HS-27A (cell line): ENCODE measurements at places on chromosomes 4 and X.

DNA sequence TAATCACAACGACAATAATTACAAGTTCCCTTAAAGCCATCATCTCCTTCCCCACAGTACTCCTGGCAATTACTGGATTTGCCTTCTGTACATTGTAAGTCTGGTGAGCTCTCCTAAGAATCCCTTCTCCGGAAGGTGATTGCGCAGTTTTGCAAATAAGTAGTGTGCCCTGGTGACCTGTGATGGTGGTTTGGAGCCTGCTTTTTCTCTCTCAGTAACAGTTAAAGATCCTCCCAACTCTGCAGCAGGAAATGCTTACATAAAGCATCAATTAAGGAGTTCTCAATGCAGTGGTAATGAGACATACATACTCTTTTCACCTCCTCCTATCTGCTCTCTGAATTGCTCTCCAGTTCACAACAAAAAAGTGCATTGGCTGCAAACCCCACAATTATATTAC lies 159.7 kb downstream of the SH2D1A start:
- DNase-seq = no peak

DNA sequence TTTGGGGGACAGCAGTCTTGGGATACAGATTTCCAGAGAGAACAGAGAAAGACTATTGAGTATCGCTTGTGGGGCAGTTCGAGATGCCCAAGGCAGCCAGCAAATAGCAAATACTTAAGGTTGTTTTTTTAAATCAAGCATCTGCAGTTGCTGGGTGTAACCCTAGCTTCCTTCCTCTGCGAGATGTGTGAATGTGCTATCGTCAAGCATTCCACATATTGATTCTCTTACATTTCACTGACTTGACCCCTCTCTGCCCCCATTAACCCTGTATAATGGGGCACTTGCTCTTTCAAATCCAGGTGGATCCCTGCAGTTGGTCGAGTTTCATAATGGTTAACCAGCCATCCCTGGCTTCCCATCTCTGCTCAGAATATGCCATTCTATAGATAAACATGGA lies 23.5 kb downstream of the KCNE5 start:
- no peak for DNase-seq

DNA sequence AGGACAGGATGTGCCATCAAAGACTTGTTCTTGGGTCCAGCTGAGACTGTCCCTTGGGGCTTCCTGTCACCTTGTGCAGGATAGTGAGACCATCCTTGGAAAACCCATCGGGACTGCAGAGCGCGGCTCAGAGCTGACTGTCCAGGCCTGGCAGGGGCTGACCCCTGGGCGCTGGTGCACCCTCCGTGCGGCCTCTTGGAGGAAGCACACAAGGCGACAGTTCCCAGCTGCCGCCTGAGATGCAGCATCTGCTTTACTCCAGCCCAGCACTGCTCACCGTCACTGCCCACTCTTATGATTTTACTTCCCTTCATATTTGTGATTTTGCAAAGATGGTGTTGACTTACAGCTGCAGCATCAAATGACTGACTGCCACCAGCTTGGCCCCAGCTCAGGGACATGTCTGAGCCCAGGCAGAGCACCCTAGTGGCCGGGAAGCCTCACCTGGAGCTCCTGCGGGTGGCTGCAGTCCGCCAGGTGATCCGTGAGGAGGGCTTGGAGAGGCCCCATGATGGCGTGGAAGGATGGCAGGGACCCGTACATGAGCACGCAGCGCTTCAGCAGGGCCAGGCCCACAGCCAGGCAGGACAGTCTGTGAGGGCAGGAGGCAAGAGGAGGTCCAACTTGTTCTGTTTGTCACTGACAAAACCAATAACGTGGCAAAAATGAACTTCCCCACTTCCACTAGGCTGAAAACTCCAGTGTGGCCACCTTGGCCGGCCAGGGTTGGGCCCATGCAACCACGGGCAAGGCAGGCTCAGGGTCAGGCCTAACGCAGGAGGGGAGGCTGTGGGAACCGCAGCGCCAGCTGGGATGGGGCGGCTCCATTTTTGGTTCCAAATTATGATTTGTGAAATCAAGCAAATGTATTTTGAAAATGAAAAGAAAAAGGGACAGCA lies 21.8 kb downstream of the NOP14 start:
- no peak for DNase-seq

DNA sequence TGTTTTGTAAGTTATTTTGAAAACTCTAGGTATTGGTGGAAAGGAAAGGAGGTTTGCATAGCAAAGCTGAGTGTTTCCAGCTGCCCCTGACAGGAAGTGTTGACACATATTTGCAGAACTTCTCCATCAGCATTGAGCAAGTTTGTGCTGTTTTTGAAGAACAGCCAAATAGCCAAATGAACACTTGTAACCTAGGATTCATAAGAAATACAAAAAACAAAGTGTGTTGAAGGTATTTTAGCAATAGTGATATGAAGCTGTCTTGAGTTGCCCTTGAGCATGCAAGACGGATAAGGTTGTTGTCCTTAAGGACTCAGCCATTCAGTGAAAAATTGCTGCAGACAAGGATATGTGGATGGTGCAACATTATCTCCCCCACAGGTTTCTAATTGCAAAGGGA lies 68.3 kb upstream of the PGM2 start:
- no peak for DNase-seq

GRCh38 chrX:44106864-44107263 lies 133.7 kb upstream of the NDP start:
- DNase-seq = no peak

DNA sequence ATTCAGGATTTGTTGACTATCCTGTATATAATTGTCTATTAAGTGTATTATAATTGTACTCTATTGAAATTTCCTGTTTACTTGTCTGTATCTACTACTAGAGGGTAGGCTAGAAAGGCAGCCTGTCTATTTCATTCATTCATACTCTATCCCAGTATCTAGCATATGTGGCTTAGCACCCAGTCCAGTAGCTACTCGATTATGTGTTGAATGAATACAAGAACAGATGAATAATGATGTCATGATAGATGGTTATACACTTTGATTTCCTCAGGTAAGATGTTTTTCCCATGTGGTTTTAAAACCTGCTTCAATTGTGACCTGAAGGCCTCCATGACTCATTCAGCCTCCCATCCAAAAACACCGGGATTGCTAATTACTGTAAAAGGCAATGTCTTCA lies 68.0 kb downstream of the IL21 start:
- no peak for DNase-seq

GRCh38 chr4:115213716-115214115 lies 100.3 kb upstream of the NDST4 start:
- DNase-seq = no peak

GRCh38 chrX:2589186-2590020 lies 88.6 kb upstream of the DHRSX start:
- DNase-seq = no peak

DNA sequence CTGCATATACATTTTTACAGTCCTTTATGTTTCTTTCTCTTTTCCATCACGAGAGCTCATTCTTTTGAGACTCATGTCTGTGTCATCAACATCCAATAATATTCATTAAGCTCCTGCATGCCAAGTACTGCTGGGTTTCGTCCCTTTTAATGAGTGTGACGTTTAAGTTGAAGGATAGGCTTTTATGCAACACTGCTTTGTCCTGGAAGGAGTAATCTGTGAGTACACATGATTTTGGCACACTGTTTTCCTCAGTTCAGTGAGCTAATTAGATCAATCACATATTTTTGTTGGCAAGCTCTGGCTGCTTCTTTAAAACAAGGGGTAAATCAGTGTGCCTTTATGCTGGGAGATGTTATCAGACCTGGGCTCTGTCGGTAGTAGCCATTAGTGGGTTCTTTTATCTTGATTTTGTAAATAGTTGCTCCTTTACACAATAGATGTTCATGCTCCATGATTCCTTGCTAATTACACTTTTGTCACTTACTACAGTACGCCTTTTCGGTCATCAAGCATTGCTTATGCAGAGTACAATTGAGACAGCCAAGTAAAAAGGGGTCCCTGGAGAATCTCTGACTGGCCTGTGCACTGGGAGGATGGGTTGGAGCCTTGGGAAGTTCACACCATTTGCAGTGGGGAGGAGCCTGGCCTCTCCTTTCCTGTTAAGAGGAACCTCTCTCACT lies 132.6 kb downstream of the FHIP1A start:
- peak; percentile 35 for DNase-seq

- no peak for DNase-seq
Measured at GRCh38 chr4:75745161-75745560, 20.8 kb downstream of the USO1 start.

- DNase-seq = no peak
Measured at GRCh38 chr4:108902769-108903168, 139.9 kb upstream of the ETNPPL start.

DNA sequence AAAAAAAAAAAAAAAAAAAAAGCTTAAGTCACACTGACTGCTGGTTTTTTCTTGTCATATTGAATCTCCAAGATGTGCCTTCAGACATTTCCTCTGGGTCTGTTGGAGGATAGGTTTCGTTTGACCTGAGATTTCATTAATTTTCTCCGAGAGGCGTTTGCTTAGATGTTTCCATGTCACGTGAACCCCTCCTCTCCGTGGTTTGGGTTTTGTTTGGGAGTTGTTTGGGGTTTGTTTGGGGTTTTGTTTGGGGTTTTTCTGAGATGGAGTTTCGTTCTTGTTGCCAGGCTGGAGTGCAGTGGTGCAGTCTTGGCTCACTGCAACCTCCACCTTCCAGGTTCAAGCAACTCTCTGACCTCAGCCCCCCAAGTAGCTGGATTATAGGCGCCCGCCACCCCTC lies 40.8 kb upstream of the DHRSX start:
- DNase-seq = no peak

DNA sequence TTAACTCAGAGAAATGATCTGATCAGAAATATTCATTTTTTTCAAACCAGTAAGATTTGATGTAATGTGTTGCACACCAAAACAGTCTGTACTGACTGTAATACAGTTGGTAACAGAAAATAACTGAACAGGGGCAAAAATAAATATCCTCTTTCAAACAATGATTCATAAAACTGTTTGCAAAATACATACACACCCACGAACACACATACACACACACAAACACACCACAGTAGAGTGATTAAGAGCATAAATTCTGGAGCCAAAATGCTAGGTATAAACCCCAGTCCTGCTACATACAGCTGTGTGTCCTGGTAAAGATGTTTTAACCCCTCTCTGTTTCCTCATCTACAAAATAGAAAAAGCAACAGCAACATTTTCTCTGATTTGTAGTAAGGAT lies 376.6 kb downstream of the PDGFC start:
- DNase-seq = no peak
